ENCODE measurements at places on chromosomes 3 and 15.
A peak's percentile ranks its signal among the peaks of the same experiment; 100 is the strongest.

DNA sequence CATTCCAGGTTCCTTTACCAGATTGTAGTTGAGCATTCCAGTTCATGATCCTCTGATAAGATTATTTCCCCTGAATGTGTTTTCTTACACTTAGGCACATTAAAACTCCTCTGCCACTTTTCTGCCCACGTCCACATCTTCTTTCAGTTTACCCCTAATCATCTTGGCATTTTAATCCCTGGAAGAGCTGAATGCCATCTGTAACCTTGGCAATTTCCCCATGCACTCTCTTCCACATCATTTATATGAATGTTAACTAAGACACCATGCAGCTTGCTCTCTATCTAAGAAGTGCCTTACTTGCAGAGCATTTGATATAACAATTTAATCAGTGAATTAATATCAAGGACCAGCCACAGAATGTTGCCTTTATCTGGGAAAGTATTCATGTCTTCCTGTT, 25.8 kb downstream of the TIMP4 start:
- no peak for DNase-seq

DNA sequence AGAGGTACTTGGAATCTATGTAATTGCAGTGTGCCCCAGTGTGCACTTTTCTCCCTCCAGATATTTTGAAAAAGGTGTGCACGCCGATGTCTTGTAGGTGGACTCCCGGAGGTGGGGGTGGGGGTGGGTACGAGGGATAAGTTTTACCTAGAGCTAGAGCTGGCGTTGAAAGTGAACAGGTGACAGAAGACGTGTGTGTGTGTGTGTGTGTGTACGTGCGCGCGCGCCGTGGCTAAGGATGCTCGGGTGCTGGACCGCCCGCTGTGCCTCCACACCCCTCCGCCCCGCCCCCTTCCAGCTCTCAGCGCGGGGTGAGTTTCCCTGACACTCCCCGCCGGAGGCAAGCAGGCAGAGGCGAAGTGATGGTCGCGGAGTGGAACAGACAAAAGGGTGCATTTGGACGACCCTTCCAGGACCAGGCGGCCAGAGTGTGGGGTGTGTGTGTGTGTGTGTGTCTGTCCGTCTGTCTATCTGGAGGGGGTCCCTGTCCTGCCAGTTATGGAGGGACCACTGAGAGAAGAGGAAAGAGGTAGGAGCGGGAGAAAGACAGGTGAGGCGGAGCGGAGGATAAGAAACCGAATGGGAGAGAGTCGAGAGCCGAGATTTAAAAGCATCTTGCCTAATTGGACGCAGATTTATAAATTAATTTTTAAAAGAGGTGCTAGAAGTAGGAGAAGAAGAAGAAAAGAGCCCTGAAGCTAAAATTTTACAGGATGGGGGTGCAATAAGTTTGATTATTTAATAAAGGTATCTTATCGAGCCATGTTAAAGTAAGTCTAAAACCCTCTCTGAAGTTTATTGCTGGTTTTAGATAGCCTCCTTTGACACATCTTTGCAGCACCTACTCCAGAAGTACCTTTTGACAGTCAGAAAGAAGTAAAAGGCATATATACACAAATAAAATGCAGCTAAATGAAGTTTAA, 335.8 kb upstream of the THRB start:
- DNase-seq = no peak

DNA sequence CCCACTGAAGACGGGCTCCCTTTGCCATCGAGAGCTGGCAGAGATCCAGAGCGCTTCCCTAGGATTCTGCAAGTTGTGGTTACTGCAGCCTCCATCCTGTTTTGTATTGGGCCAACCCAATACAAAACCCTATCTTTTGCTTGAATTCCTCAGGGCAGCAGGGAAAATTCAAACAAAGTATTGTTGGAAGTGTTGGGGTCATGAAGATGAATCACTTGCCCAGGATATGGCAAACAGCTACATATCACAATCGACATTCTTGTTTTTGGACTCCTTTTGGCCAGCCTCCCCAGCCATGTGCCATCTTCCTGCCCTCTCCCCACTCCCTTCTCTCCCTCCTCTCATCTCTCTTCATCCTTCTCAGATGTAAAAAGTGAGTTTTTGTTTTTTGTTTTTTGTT, 100.0 kb upstream of the TRIM42 start:
- no peak for DNase-seq

- DNase-seq = peak; percentile 29
Measured at GRCh38 chr3:194067949-194068362, 68.0 kb upstream of the HES1 start.

All from ELR (cell line).